ENCODE measurements at places on chromosomes 5 and 9.

- no peak for DNase-seq
Measured at GRCh38 chr5:34686762-34687268, 30.7 kb downstream of the RAI14 start.

GRCh38 chr5:125189531-125189941 is 443.1 kb upstream of the ZNF608 start:
- DNase-seq: no peak

DNA sequence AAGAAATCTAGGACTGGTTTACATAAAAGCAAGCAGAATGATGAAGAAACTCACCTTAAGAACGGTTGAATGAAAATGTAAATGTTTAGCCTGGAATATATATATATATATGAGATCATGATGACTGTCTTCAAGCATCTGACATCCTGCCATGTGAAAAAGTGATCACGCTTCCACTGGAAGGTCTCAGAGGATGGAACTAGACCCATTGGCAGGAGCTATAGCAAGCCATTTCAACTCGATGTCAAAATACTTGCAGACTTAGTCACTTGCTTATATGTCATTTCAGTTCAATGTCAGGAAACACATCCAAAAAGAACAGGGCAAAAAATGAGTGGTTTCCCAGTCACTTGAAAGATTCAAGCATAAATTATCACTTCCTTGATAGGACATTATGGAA is 22.2 kb upstream of the TMEM161B start:
- DNase-seq: no peak

DNA sequence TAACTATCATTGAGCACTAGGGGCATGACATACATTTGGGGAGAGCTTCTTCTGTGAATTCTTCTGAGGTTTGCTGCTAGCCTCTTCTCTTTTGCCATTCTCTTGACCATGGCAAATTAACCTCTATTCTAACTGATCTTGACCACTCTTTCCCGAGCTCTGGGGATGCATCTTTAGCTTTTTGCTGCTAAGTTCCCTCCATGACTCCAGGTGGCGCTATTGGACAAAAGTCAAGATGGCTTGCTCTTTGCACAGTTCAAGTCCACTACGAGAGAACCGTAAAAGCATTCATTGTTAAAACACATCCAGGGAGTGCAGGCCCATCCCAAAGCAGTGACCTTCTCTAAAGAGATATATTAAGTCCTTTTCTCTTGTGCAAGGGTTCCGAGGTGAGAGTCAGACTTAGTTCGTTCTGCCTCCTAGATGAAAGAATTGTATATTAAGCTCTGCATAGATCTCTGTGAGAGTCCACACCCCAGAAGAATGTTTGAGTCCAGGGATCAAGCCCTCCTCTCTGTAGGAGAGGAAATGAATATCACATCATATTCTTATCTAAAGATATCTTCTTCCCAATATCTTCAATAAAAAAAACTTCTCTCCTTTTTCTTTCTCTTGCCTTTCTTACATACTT is 1152.9 kb upstream of the CDH6 start:
- DNase-seq: no peak

- DNase-seq: peak; percentile 64
Measured at GRCh38 chr5:14665949-14666348, 1.4 kb downstream of the OTULIN start.

DNA sequence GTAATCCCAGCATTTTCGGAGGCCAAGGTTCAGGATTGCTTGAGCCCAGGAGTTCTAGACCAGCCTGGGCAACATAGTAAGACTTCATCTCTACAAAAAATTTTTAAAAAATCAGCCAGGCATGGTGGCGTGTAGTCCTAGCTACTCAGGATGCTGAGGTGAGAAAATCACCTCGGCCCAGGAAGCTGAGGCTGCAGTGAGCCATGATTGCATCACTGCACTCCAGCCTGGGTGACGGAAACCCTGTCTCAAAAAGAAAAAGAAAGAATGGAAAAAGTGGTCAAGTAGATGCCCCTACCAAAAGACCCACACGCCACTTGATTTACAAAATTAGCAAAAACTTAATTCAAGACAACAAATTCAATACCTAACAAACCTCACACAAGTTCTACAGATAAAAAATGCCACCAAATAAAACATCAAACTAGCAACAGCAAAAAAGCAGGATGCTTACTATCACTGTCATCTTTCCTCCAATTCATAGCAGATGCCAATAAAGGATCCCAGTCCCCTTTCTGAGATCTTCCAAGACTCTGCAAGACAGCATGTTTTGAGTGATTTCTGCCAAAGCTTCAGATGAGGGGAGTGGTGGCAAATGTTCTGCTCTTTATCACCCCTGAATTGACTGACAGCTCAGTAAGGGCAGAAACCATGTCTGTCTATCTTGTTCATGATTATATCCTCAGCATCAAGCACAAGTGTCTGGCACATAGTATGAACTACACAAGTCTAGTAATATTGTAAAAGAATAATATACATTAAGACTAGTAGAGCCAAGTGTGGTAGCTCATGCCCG is 34.2 kb upstream of the TESK1 start:
- peak; percentile 35 for DNase-seq

GRCh38 chr5:135312255-135312935 is 86.6 kb downstream of the MACROH2A1 start:
- no peak for DNase-seq

DNA sequence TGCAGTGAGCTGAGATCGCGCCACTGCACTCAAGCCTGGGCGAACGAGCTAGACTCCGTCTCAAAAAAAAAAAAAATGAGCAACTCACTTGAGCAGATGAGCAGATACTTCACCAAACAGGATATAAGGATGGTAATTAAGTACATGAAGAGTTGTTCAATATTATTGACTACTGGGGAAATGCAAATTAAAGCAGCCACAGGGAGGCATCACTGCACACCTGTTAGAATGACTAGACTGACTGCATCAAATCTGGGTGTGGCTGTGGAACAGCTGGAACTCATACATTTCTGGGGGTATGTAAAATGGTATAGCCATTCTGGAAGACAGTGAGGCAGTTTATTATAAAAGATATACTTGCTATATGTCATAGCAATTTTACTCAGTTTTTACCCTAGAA is 93.0 kb downstream of the WNK2 start:
- no peak for DNase-seq

DNA sequence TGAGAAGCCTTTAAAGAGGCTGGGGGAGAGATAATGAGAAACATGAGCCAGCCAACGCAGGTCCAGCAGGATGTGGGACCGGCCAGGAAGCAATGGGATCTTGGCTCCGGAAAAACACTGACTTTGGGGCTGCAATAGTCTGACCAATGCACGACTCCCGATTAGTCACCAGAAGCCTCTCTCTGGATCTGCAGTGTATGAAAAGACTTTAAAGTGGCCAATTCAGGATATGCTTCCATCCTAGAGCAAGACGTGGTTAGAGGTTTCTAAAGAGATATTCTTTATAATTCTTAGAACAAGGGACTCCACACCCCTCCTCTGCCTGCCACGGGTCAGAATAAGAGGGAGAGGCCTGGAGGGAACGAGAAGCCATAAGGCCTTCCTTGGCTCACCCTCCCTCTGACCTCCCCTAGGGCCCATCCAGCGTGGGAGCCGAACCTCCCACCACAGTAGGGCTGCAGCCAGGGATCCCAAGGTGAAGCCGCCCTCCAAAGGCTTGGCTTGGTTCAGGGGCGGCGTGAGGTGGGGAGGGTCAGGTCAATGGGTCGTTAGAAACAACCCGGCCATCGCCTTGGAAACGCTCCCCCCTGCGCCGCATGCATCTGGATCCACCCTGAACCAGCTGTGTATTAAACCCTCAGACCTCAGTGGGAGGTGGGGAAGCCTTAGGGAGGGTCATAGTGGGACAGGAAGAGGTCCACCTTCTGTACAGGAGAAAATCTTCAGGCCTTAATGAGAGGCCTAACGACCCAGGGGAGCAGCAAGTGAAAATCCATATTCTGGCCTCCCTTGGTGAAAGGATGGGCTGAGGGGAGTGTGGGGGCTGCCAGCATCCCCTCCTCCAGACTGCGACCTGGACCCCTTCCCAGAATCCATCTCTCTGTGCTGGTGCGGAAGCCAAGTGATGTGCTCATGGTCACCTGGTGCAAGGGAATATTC is 11.1 kb downstream of the FGF1 start:
- no peak for DNase-seq

GRCh38 chr9:121652021-121652837 is 795 bp downstream of the DAB2IP start:
- DNase-seq: no peak

DNA sequence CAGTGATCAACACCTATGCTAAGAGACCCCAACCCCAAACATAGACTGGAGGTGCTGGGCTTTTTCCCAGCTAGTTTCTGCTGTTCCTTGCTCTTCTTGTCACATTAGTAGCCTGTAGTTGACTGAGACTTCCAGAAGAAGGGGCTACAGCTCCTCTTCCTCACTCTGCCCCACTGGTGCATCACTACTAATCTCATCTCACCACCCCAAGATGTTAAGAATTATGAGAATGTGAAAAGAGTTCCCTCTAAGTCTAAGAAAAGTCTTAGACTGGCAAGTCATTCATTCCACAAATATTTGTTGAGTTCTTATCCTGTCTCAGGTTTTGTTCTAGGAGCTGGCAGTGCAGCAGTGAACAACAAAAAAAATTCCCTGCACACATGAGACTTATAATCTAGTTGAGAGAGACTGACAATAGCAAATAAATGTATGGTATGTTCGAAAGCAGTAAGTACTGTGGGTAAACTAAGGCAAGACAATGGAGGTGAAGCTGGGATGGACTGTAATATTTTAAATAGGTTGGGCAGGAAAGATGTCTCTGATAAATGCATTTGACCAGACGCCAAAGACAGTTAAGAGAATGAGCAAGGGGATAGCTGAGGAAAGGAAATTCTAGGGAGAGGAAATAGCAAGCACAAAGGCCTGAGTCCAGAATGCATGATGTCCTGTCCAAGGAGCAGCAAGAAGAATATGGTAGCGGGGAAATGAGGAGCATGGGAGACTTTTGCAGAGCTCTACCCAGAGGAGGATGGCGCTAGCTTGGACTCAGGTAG is 92.3 kb downstream of the PTCD2 start:
- no peak for DNase-seq

GRCh38 chr5:157918811-157919742 is 60.1 kb upstream of the CLINT1 start:
- DNase-seq: peak; percentile 37

- no peak for DNase-seq
Measured at GRCh38 chr5:124459984-124460383, 286.5 kb downstream of the ZNF608 start.

GRCh38 chr5:173612948-173613347 is 3.5 kb downstream of the BOD1 start:
- DNase-seq: no peak

GRCh38 chr5:158805195-158805594 is 294.5 kb downstream of the EBF1 start:
- DNase-seq: no peak

DNA sequence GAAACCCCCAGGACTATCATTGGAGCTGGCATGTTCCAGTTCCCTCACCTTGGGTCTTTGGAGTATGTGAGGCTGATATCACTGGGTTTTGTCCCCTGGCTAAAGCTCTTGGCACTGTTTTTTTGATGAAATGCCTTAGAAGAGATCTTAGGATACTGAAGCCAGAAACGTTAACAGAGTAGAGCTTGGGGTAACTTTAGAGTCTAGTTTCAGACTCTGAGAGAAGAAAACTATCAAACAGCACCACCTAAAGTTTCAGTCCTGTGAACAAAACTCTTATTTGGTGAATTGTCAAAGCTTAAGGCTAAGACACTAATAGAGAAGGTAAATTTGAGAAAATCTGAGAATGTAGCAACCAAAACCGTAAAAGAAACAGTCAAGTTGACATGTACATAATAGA is 111.7 kb upstream of the PUM3 start:
- no peak for DNase-seq

DNA sequence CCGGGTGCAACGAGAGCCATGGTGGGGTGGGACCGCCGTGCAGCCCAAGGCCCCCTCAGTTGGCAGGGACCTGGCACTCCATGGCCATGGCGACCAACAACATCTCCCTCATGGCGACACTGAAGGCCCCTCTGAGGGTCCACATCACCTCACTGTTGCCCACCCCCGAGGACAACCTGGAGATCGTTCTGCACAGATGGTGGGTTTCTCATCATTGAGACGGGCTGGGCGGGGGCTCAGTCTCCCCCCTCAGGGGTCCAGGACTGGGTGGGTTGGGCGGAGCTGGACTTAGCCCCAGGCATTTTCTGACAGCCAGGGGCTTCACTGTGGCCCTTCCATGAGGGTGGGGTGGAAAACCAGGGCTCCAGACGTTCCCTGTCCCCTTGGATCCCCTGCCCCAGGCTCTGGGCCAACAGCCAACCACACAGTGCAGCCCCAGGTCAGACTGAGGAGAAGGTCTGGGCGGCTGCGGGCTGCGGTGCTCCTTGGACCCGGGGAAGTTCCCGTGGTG is 734 bp downstream of the PAEP start:
- DNase-seq: no peak

DNA sequence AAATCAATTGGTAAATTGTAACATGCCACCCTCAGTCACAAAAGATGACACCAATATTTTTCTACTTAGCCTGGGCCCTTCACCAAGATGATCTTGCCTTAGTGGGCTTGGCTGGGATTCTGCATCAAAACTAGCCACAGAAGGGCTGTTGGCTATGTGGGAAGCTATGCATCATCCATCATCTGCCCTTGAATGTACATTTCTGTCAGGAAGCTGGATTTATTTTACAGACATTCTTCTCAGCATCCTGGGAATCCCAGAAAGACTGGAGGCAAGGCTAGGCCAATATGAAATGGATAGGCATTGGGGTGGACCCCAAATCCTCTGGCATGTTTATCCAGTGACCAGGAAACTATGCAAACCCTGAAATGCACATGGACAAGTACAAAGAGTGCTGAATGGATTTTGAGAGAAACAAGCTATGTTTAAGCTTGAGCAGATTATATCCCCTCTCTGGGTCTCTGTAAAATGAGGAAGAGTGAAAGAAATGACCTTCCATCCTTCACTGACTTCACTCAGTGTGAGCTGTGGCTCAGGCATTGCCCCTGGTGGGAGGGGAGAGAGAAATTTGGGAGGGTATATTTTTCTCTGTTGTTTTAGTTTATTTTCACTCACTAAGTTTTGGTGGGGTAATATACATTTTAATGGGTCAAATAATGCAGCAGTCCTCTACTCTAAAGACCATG is 283.6 kb downstream of the EBF1 start:
- no peak for DNase-seq

- DNase-seq: no peak
Measured at GRCh38 chr5:53355931-53356330, 124.5 kb upstream of the FST start.

GRCh38 chr9:118262191-118262590 is 558.0 kb downstream of the TLR4 start:
- no peak for DNase-seq

DNA sequence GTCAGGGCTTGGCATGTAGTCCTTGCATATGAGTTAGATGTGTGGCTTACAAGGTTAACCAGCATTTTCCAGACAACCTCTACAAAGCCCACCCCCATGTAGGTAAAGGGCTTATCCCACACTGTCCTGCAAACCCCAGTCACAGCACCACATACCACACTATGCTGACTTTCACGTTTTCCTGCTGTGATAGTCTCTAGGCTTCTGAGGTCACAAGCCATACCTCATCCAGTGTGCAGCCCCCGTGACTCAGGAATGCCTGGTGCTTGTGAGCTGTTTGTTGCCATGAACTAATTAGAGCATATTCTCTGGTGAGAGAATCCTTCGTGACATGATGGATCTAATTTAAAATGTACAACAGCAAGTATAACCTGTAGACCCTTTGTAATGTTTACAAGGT is 50.8 kb downstream of the ERAP1 start:
- no peak for DNase-seq

GRCh38 chr9:117555964-117556629 is 141.2 kb upstream of the ASTN2 start:
- DNase-seq: peak; percentile 48
